Kidney glomerular epithelial cell (primary cell): ENCODE measurements at places on chromosomes 5 and 9.

- DNase-seq, result no peak
Observed at GRCh38 chr9:106307670-106308069, 555.3 kb upstream of the ZNF462 start.

DNA sequence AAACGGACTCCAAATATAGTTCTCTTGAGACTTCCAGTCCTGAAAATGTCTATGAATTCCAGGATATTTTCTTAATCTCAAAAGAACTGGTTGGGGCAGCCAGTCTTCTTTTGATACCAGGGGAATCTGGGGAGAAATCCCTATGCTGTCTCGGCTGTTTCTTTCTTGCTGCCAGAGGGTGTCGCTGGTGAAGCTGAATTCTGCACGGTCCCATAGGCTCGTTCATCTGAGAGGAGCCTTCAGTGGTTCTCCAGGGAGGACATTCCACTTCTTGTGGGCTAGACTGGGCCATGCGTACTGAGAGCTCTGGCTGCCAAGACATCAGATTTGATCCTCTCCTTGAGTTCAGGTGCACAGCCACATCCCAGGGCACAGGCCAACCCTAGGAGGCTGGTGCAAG lies 155.0 kb upstream of the CLINT1 start:
- peak; percentile 43 for DNase-seq

DNA sequence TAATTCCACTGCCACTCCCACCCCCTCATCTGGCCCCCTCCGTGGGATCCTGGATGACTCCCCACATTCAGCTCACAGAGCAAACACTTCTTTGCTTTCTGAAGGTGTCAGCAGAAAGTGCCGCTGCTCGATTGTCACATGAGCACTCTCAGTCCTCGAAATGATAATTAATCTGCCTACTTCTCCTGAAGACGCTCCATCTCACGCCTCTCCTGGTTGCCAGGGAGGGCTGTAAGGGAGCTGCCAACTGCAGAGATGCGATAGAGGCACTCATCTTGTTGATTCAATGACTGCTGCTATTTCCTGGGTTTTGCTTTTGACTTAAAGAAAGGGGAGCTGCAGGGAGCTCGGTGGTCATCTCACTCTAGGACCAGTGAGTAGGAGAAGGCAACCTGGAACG lies 206.5 kb downstream of the DAB2IP start:
- no peak for DNase-seq

DNA sequence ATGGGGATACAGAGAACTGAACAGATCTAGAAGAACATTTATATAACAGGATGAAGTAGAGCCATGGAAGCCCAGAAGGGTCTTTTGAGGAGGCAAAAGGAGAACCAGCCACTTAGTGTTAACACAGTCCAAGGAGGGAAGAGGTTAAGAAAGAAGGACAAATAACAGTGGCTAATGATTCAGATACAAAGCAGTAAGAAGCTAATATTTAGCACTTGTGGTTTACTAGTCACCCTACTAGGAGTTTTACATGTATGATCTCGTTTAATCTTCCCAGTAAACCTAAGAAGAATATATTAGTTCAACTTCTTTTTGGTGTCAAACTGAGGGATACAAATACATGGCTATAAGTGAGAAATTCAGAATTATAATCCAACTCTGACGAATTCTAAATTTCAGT lies 7.7 kb downstream of the FBXO4 start:
- no peak for DNase-seq

DNA sequence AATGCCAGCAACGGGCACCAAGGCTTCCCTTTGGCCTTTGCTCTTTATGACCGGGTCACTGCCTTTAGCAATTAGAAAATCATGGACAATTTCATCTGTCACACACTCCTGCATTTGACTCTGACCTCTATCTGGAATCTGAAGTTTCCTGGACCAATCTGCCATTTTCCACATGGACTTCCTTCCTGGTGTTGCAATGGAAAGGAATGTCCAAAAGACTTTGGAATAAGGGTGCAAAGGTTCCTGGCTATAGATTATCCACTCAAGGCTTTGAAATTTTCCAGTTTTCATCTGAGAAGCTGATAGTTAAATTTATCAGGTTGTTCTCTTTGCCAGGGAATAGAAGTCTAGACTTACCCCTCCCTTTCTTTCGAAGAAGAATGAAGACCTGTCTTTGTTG lies 523.1 kb upstream of the ZNF462 start:
- no peak for DNase-seq
